CD4-positive, alpha-beta T cell (primary cell): ENCODE measurements at places on chromosomes 12 and 14.

DNA sequence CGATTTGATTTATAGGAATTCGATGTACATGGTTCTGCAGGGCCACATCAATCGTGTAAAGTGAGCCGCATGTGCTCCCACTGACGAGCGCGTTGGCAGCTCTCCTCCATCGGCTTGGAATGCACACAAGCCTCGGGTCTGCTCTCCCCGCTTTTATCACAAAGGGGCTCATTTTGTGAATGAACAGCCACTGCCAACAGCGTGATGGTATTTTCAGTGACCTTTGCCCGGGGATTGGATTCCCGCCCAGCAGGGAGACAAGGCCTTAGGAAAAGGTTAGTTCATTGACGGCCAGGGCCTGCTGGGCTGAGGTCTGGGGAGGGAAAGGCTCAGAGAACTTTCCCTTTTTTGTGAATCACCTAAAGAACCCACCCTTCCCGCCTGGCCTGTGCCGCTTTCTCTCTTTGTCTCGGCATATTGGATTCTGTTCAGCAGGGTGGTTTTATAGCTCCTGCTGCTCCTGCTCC, 232.1 kb downstream of the MSRB3 start:
- no peak for DNase-seq

- peak; percentile 45 for DNase-seq
Observed at GRCh38 chr12:13233830-13234641, 37.5 kb downstream of the EMP1 start.

DNA sequence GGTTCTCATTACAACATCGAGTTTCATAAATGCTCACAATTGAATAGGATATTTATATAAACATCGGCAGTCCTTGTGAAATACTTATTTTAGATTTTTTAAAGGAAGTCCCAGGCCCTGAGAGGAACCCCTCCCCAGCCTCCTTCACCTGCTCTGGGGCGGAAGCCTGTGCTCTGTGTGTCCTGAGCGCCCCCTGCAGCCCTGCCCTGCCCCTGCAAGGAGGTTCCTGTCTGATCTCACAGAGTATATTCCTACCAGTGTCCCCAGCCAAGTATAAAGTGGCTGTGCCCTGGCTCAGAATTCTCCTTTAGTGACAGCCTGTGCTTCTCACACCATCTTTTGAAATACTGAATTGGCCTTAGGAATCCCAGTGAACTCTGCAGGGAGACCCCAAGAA, 659.5 kb downstream of the TMEM121 start:
- DNase-seq, result peak; percentile 83

DNA sequence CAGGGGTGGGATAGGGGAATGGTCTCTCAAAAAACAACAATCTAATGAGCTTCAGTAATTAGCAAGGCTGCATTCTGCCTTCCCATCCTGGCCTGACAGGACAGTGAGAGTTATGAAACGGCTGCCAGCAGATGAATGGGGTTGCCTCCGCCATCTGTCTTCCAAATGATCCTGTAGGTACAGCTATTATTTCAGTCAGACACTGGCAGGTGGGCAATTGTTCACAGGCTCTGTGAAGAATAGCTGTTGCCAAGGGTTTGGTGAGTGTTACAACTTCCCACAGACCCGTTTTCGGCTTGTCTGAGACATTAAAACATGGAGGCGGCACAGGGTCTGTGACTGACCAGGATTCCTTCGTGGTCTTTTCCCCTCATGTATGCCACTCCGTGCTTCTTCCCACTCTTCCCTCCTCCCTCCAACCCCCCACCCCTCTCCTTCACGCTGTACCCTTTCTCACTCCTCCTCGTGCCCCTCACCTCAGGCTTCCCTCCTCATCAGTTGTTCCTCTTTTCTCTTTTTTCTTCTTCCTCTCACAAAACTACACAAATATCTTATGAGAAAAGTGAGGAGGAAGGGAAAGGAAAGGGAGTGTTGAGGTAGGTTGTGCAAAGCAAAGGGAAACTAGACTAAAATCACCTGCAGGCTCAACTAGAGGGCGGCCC, 160.8 kb upstream of the GZMB start:
- no peak for DNase-seq
